Stimulated activated CD8-positive, alpha-beta memory T cell treated with anti-CD3 and anti-CD28 coated beads, Interleukin-7, amount 100 ng/mL, for 1 hour (primary cell): ENCODE measurements at places on chromosomes 2 and 18.

GRCh38 chr2:37189452-37190153 lies 1.1 kb upstream of the SULT6B1 start:
- no peak for DNase-seq

- DNase-seq: no peak
Measured at GRCh38 chr2:79824086-79824786, 311.4 kb downstream of the CTNNA2 start.

GRCh38 chr2:101415220-101415619 lies 27.9 kb upstream of the CREG2 start:
- no peak for DNase-seq

- no peak for DNase-seq
Measured at GRCh38 chr2:143617803-143618415, 488.7 kb downstream of the ARHGAP15 start.

DNA sequence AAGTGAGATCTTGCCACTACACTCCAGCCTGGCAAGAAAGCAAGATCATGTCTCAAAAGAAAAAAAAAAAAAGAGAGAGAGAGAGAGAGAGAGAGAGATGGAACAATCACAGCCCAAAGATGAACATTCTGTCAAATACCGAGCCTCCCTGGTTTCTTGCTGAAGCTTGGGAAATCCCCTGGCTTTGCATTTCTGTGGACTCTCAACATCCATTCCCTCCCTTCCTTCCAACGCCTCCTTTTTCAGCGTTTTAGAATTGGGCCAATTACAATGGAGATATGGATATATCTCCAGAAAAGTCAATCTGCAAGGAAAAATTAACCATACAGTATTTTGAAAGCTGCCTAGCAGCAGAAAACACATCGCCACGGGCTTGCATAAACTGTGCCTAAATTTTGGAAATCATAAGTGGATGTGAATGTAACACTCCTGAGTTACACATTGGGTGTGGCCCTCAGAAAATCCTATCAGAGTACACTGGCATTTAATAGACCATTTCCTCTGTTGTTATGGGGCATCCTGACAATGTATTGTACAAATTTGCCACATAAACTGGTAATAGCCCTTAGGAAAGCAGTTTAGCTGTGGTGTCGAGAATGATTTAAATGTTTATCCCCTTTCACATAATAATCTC lies 67.2 kb upstream of the PHLPP1 start:
- no peak for DNase-seq

- DNase-seq: no peak
Measured at GRCh38 chr2:77484026-77484425, 38.1 kb downstream of the LRRTM4 start.

- DNase-seq: no peak
Measured at GRCh38 chr18:54717673-54718407, 110.4 kb upstream of the RAB27B start.

GRCh38 chr2:150911766-150912280 lies 349.8 kb downstream of the RBM43 start:
- no peak for DNase-seq

- DNase-seq: peak; percentile 28
Measured at GRCh38 chr2:174682578-174683391, 81.5 kb downstream of the CHRNA1 start.

GRCh38 chr2:100865816-100866460 lies 46.0 kb downstream of the NPAS2 start:
- no peak for DNase-seq

- no peak for DNase-seq
Measured at GRCh38 chr2:156445296-156446220, 9.4 kb downstream of the GPD2 start.

GRCh38 chr2:68371581-68371980 lies 6.5 kb downstream of the PLEK start:
- no peak for DNase-seq

DNA sequence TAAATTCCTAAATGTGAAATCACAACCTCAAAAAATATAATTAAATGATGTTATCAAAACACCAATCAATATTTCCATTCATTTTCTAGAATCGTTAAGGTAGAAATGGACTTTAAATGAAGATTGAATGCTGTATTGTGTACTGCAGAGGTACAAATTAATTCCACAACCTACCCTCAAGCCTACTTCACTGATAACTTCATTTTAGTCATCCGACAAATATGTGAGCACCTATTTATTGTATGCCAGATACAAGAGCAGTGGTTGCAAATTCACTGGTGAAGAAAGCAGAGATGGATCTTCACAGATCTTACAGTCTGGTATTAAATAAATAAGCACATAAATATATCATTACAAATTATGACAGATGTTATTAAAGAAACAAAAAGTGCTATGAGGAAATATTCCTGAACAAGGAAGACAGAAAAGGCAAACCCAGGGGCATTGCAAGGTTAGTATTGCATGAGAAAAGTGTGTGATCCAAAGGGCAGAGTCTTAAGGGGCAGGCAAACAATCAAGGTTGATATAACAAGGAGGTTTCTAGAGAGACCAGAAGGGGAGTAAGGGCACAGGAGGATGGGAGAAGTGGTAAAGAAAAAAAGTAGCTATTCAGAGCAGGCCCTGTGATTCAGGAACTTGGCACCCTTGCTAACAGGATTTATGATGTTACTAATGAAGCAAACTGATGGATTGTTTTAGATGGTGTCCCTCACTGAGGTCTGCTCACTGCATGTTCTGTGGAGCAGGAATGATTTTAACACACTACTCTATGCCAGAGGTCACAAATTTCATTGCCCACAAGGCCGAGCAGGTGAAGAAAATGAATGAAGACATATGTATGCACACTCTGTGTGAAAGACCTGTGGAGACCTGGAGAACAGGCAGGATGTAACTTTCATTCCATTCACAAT lies 128.0 kb upstream of the CCDC150 start:
- no peak for DNase-seq

DNA sequence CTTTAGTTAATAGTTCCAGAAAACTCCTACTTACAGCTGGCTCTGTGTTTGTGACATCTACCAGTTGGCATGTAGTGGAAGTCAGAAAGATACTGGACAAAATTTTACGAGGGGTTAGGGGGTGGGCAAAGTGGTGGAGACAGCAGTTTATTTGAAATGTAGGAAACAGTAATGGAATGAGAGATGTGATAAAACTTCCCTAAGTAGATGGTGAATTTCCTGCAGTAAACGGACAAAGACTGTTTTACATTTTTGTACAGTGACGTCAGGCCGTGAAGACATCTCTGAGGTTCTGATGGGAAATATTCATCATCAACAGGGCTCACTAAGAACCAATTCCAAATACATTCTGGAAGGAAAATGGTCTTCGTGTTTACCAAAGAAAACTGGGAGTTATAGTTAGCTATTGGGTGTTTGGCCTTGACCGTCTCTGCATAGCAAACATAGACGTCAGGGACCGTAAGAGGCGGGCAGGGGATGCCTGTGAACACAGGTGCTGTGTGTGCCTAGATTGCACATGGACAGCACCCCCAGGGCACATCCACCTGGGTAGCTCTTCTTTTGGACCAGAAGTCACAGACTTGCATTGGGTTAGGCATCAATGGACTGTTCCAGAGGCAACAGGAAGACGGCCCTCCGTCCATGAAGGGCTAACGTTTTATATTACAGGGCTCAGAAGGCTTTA lies 131.5 kb downstream of the ZNF516 start:
- no peak for DNase-seq
